ENCODE measurements at places on chromosomes 11 and 22.

GRCh38 chr22:20393705-20394476 is at the start of gene ZNF74:
Gene ZNF74 (plus strand): TSS chr22:20394151. CDS start chr22:20394629, 478 bp downstream.
- peak; percentile 70 for DNase-seq

DNA sequence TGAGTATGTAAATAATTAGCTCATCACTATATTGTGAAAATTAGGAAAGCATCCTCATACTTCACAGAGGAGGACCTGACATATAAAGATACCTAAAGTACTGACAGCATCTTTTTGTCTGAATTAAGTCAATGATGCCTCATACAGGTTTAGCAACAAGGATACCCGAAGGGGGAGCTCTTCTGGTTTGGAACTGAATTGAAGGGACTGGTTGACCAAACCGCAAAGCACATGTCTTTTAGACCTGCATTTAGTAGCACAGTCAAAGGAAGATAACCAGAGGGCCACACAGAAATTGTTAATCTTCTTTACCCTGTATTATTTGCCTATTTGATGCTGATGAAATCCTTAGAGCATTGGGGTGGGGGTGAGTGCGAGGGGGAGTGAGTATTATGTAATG is 12.9 kb upstream of the WT1 start:
- no peak for DNase-seq

GRCh38 chr22:50516891-50517290 is 8.5 kb downstream of the SCO2 start:
- no peak for DNase-seq

GRCh38 chr11:74559934-74560309 is 32.5 kb upstream of the POLD3 start:
- DNase-seq, result no peak

GRCh38 chr11:129620237-129621104 is 195.2 kb upstream of the TMEM45B start:
- DNase-seq, result no peak

DNA sequence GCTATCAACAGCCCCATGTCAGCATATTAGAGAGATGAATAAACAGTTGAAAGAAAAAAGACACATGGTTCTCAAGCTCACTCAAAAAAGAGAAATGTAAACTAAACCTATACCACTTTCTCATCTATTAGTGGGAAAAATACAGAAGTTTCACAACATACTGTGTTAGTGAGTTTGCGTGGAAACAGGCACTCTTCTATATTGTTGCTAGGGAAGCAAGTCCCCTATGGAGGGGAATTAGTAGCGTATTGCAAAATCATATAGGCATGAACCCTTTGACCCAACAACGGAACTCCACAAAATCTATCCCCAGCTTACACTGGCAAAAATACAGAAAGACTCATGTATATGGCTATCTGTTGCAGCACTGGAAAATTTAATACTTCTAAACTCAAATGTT is 14.2 kb upstream of the RFPL2 start:
- DNase-seq, result no peak

GRCh38 chr22:41369837-41370236 is 11.9 kb upstream of the TEF start:
- DNase-seq, result no peak

DNA sequence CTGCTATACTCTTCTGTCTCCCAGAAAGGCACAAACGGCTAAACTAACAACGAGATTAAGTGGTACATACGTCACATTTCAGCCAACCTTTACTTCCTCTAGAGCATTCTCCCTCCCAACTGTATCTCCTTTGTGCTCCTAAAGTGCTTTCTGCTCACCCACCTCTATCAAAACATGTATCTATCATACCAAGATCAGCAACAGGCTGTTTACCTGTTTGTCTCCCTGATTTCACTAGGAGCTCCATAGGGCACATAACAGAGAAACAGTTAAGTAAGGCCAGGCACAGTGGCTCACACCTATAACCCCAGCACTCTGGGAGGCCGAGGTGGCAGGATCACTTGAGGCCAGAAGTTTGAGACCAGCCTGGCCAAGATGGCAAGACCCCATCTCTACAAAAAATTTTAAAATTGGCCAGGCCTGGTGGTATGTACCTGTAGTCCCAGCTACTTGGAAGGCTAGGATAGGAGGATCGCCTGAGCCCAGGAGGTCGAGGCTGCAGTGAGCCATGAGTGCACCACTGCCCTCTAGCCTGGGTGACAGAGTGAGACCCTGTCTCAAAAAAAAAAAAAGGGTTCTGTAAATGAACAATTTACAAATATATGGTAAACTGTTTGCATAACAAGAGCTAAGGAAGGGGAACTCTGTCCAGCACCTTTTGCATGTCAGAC is 2.8 kb downstream of the NDUFC2 start:
- no peak for DNase-seq

DNA sequence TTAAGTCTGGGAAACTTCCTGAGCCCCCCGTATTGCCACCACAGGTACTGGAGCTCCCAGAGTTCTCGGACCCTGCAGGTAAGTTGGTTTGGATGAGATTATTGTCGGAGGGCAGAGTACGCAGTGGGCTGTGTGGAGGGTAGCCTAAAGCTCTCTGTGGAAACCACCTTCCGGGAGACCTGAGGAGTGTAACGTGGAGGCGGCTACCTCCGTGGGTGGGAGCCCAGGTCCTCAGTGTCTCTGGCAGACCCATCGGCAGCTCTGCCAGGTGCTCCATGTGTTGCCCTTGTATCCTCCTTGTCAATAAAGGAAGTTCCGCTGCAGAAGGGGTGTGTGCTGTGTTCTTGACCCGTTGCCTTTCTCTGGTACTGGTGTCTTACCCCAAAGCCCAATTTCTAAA is 61.4 kb downstream of the SYT13 start:
- no peak for DNase-seq

DNA sequence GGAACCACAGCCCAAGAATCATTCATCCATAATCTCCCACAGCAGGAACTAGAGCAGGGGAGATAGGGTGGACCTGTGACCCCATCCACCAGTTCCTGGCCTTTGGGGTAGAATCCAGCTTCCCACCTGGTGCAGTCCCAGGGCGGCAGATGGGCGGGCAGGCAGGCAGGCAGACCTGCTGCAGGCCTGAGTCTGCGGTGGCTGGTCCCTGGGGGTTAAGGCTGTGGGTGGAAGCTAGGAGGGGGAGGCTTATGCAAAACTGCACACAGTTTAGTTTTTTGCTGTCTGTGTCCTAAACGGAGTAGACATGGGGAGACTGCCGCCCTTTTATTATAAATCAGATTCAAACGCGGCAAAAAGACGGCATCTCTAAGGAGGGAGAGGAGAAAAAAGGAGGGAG is 4.5 kb upstream of the NEFH start:
- no peak for DNase-seq

DNA sequence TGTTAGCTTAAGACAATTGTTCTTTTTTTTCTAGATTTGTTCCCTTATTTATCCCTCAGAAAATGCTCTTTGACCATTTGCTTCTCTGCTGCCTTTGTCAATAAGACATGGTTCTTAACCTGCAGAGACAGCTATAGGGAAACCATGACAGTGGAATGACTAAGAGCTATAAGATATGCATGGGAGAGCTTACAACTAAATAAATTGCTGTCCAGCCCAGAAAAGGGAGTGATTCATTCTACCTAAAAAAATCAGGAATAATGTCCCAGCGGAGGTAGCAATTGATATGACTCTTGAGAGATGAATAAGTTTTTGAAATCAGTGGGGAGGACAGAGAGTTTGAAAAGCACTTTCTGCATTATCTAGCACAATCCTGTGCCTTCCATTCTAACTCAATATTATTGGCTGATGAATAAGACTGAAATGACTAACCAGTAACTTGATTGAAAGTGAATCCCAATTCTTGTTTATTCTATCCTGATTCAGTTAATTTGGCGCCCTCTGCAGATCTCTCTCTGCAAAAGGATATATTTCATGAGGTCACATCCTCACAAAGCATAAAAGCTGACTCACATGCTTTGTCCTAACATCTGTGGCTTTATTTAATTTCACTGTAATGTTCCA is 680.5 kb upstream of the API5 start:
- DNase-seq, result no peak

- no peak for DNase-seq
These were observed 37.4 kb upstream of the TPBGL start for GRCh38 chr11:75203138-75203537.

DNA sequence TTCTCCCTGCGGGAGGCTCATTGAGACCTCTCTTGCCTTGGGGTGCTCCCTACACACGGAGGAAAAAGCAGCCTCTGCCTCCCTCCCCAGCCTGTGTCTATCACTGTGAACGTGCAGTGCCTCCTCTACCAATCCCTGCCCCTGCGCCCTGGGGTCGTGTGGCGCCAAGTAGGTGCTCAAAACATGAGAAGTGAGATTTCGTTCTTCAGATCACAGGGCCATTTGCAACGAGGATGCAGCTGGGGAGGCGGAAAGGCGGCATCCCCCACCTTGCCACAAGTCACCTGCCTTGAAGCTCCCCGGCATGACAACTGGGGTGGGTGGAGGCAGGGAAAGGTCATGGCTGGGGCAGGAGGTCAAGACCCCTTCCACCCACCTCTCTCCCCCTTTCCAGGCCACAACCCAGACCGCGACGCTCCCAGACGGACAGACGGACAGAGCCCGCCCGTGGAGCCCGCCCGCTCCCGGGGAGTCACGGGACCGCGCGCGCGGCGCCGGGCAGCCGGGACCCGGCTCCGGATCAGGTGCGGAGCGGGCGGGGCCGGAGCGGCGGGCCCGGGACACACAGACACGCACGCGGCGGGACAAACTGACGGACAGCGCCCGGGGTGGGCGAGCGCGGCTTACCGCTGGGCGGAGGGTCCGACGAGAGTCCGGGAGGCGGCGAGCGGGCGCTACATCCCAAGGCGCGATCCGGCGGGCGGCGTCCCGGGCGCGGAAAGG is 485 bp downstream of the KCNJ4 start:
- DNase-seq, result no peak

DNA sequence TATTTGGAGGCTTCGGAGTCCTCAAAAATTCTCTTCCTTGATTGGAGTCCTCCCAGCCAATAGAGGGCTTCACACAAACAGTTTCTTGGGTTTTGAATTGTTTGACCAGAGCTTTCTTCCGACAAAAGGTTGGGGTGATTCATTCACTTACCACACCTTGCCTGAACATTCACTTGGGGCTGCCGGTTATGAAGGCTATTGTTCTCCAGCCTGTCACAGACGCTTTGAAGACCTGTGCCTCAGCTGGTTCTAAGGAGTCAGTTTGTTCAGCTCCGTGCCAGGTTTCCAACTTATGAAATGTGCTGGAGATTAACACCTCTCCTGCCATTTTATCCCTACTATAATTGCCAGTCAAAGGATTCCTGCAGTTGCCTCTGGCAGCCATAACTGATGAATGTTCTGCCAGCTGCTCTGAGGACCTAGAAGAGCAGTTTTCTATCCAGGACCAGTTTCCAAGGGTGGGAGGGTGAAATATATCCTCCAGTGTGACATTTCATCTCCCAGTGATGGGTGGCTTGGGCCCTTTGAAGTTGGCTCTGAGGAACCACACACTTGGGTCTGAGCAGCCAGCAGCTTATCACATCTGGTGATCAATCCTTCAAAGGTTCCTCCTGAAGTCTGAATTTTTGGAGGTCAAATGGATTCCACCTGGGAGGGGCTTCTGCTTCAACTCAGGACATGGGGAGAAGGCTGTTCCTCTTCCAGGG is 31.4 kb downstream of the LIMK2 start:
- no peak for DNase-seq

DNA sequence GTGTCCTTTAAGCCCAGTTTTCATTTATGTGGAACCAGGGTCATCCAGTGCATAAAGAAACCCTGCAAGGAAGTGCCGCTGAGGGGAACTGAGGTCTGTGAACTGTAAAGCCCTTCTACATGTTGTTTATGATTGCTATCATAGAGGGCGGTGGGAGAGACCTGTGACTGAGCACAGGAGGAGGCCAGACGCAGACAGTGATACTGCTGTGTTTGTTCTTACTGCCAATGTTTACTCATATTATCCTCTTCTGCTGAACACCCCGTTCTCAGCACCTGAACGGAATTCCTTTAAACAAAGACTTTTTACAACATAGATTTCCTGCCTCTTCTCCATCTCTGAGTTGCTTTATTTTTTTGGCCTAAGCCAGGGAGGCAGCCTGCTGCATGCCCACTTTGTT is 967 bp upstream of the GALNT18 start:
- no peak for DNase-seq

DNA sequence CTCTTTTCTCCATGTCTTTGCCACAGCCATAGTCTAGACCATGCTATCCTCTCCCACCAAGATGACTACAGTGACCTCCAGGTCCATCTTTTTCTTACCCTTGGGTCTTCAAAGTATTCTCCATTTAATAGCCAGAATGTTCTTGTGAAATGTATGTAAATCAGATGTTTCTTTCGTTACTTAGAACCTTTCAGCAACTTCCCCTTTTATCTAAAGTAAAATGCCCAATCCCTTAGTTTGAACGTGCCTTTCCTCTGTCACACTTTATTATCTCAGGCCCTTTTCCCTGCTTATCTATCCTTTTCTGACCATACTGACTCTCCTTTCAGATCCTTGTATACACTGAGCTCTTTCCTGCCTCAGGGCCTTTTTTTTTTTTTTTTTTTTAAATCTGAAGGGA is 17.9 kb downstream of the RBM4B start:
- DNase-seq, result no peak

GRCh38 chr11:69703768-69704507 is at the start of gene FGF19:
Gene FGF19 (minus strand): TSS chr11:69704022. CDS start chr11:69703876, 146 bp downstream.
- no peak for DNase-seq

DNA sequence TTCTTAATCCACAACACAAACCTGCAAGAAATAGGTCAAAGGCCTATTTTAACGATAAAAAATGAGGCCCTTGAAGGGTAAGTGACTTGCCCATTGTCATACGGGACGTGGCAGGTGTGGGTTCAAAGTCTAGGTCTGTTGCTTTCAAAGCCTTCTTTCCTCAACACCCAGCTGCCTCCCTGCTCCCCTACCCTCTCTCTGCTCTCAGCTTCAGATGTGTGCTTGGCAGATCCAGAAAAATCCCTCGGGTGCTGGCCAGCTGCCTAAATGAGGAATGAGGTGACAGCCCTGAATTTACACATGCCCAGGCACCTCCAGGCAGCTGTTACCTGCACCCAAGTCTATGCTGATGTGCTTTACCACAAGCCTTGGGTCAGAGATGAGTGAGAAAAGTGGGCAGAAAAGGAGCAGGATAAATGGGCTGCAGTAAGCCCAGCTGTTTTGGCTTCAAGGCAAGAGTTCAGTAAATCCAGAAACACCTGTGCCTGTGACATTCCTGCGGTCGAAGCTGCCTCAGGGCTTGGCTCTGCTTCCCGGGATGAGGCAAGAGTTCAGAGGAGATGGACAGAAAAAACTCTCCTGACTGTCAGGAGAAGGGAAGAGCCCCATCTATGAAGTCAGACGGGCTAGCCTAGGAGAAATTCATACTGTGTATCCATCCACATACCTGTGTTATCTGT is 49.9 kb upstream of the LDLRAD3 start:
- no peak for DNase-seq

DNA sequence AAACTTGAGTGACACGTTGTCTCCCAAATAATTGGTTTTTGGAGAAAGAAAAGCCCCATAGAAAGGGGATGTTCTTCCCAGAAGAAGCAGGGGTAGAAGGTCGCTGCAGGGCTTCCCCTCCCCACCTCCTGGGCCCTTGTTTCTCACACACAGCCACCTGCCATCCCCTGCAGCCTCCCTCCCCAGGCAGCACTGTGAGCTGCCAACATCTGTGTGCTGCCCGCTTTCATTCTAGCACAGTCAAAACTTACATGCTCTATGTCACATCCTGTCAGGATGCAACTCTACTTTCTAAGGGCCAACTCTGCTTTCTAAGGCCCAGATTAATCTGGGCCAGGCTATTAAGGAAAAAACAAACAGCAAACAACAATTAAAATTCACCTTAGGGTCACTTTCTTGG is 309.4 kb upstream of the ZC3H12C start:
- DNase-seq, result no peak

GRCh38 chr11:12826441-12826840 is 152.2 kb downstream of the TEAD1 start:
- no peak for DNase-seq
